ENCODE measurements at places on chromosomes 3 and 15.
A peak's percentile ranks its signal among the peaks of the same experiment; 100 is the strongest.

DNA sequence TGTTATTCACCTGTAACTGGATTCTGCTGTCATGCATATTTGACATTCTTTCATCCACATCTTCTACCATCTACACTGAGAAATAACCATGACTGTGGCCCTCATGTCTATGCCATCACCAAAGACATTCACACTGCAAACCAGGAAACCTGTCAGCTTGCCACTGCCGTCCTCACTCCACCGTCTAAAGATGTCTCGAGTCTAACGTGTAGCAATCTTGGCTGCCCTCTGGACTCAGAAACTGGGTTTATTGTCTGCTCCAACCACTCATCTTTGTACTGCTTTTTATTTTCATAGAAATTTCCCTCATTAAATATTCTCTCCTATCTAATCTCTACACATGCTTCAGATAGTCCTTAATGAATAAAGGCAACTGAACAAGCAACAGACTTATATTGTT, 57.1 kb downstream of the CRYGS start:
- no peak for DNase-seq

- DNase-seq: no peak
Observed at GRCh38 chr15:30044377-30044776, 38.4 kb upstream of the GOLGA8J start.

- peak; percentile 24 for DNase-seq
Observed at GRCh38 chr3:107431246-107432012, 54.2 kb downstream of the CCDC54 start.

GRCh38 chr3:138696666-138697370, 88.2 kb downstream of the FAIM start:
- DNase-seq: no peak

DNA sequence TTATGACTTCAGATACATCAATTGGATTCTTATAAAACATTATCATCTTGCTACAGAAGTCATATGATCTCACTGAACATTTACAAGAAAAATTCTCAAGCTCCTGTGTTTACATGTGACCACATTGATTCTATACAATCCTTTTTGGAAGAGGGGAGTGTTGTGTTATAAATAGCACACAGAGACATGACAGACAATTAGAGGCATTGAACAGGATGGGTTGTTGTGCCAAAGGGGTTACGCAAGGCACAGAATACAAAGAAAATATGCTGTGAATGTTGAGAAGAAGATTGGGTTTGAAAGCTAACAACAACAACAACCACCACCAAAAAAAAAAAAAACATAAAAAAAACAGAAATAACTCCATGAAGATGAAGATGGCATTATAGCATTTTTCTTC, 32.5 kb upstream of the TBL1XR1 start:
- DNase-seq: no peak

GRCh38 chr3:139585820-139586219, 46.3 kb upstream of the RBP1 start:
- DNase-seq: no peak

DNA sequence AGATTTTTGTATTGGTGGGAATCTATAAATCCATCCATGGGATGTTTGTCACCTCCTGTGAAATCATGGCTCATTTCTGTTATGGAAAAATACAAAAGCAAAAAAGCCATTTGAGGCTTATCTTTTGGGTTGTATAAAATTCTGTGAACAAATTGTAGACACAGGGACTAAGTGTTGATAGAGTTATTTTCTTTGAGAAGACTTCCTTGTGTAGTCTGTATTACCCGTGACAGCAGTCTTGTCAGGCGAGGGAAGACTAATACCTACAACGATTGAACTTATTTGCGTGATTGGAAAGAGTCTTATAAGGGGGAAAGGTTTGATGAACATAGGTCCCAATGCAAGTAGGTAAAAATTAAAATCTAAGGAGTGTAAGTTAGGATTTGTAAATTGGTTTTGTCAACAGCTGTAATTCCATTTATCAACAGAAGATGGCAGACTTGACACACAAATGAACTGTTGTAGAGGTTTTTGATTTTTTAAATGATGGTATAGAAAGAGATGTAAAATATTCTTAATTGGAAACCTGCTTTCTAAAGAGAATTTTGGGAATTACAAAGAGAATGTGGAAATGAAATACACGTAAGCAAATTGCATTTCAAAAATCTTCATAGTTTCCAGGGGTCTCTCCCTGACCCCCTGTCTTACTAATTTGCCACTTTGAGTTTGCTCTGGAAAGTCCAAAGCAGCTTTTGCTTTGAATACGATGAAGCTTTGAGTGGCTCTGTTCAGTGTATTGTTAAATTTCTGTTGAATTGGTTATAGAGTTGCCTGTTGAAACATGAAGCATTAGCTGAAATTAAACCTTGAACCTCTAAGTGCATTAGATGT, 33.2 kb downstream of the SLC25A26 start:
- no peak for DNase-seq

- no peak for DNase-seq
Observed at GRCh38 chr3:14082108-14082657, 42.5 kb downstream of the CHCHD4 start.
